NCI-H2029 treated with DMSO at 0.1 percent for 48 hours (cell line): ENCODE measurements at places on chromosomes 5 and 9.

- DNase-seq = no peak
These were observed 31.7 kb downstream of the IL33 start for GRCh38 chr9:6247266-6247665.

DNA sequence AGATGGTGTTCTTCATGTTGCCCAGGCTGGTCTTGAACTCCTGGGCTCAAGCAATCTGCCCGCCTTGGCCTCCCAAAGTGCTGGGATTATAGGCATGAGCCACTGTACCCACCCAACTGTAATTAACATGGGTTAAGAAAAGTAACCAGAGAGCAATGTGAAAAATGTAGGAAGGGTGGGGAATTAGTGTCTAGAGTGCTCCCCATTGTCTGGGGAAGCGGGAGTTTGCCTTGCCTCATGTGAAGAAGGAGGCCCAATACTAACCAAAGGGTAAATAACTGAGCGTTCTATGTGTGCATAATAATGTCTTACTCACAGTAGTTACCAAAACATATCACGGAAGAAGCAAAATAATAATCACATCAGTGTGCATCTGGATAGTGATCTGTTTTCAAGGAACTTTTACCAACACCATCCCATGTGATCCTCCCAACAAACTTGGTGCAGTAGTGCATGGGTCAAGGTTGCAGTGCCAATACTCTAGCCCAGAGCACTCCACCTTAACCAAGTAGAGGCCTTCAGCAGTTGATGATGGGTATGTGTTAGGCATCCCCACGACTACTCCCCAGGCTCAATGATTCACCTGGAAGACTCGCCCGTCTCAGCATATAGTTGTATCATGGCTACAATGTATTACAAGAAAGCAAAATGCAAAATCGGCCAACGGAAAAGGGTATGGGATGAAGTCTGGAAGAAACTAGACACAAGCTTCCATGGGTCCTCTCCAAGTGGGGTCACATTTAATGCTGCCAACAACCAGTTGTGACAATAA is 26.2 kb downstream of the GNAQ start:
- no peak for DNase-seq

GRCh38 chr9:93041108-93041802 is 17.2 kb upstream of the SUSD3 start:
- DNase-seq = no peak

- DNase-seq = no peak
These were observed 453 bp downstream of the CPEB4 start for GRCh38 chr5:173888473-173889131.

DNA sequence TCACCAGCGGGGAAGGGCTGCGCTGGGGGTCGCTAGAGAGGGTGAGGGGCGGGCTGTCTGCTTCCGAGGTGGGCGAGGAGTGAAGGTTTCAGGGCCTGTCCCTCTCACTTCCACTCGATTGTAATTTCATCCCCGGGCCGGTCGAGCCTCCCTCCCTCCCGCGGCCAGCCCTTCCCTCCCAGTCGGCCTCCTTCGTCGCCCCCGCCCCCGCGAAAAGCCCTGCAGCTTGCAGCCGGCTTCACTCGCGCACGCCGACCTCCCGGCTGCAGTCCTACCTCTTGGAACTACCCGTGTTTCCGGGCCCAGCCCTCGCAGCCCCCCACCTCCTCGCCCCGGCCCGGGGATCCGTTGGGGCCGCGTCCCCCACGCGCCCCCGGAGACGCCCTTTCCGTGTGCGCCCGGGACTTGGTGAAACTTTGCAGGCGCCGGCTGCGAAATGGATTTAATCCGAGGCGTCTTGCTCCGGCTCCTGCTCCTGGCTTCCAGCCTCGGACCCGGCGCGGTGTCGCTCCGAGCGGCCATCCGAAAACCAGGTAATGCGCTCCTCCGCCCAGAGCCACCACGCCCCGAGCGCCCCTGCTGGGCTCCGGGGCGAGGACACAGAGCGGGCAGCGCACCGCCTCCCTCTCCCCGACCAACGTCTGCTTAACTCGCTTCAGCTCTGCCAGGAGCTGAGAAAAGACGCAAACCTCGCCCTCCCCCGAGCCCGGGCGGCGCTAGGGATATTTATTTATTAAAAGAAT is at the start of gene EGFLAM:
Gene EGFLAM (plus strand): TSS at position 241 of the 743 bp plus-strand sequence. CDS start 196 bp downstream, at position 437.
- no peak for DNase-seq

DNA sequence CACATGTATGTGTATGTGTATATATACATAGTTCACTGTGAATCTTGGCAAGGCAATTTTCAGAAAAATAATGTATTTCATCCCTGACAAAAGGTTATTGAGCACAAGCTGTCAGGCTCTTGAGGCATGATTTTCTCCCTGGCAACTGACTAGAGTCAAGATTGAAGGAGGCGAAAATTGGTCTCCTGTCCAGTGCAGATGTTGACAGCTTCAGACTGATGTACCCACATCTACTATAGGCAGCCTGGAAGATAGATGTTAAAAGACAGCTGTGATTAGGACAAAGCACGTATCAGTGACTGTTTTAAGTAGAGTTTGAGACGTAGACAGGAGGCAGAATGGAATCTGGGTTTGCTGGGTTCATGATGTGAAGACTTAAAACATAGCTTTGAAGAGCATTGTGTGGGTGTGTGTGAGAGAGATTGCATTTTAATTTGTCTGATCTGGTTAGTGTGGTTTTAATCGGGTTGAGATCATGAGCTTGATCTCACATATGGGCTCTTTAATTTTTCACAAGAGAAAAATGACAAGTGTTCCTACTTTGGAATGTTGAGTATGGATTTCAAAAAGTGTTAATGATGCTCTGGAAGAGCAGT is 39.1 kb downstream of the CTNNA1 start:
- no peak for DNase-seq

- no peak for DNase-seq
These were observed 44.6 kb upstream of the ELL2 start for GRCh38 chr5:96006291-96006690.

DNA sequence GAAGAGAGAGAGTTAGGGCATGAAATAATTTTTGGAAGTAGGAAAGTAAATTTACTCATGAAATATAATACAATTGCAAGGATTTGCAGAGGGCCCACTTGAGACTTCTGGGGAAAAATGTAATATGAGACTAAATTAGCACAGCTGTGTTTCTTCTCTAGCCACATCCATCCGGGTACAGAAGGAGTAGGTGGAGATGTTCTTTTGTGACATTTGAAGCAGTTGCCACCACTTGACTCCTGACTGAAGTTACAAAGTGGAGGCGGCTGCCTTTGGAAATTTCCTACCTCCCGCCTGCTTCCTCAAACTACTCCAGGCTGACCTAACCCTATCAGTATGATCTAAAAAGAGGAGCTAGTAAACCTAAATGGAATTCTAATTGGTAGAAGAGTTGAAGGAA is 58.1 kb upstream of the SHISAL2B start:
- peak; percentile 71 for DNase-seq

GRCh38 chr9:1743121-1743960 is 271.8 kb upstream of the SMARCA2 start:
- DNase-seq = no peak

- DNase-seq = no peak
These were observed 661.0 kb downstream of the KCTD16 start for GRCh38 chr5:144831650-144832049.

DNA sequence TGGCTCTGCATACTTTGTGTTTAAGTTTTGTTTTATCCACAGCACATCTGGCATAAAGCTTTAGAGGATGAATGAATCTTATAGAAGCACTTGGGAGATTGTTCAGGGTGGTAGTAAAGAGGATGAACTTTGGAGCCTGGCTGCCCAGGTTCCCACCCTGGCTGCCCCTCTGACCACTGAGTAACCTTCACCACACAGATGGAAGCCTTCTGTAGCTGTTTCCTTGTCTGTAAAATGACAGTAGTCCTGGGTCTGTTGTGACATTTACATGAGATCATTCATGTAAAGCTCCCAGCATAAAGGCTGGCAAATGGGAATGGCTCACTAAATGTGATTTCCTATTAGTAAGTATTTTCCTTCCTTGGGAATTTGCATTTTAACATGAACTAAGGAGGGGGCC is 85.7 kb upstream of the FAM169A start:
- DNase-seq = no peak

DNA sequence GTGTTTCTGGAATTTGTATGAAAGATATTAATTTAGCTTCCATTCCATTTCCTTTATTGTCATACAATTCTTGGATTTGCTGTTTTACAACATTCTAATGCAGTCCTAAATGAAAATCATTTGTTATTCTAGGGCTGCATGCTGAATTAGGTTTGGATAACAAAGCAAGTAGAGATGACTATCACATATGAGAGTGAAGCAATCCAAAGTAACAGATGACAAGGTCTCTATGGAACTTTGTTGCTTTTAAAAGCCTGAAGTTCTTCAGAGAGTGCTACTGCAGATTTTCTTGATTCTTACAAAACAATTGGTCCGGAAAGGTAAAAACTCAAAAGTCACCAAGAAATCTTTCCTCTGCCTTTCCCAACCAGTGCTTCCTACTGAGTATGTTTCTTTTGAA is 56.9 kb upstream of the VCAN start:
- DNase-seq = no peak

DNA sequence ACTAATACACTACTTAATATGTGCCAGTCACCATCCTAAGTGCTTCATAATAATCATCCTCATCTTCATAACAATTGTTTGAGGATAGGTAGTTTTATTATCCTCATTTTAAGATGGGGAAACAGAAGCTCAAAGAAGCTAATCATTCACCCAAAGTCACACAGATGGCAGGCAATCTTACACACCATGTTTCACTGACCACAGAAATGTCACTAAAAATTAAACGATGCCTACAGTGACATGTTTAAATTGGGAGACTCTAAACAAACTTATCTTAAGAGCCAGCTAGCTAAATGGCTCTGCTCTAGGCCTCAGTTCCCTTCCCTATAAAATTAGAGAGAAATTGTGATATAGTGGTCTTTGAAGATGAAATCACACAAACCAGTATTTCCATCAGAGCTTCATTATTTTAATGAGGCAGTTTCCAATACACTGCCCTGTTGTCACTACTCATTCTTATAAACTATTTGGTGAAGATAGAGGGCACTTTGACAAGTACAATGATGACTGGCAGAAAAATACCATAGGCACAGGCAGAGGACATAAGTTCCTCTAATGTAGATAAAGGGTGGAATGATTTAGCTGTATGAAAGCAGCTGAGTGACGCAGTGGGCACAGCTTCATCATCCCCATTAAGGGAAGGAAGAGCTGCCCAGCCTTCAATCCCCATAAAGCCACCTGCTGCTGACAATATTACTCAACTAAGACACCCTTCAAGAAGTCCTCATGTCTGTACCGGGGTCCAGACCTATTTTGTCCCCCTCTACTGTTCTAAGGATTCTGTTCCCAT is 224.1 kb downstream of the ACTL7B start:
- no peak for DNase-seq

DNA sequence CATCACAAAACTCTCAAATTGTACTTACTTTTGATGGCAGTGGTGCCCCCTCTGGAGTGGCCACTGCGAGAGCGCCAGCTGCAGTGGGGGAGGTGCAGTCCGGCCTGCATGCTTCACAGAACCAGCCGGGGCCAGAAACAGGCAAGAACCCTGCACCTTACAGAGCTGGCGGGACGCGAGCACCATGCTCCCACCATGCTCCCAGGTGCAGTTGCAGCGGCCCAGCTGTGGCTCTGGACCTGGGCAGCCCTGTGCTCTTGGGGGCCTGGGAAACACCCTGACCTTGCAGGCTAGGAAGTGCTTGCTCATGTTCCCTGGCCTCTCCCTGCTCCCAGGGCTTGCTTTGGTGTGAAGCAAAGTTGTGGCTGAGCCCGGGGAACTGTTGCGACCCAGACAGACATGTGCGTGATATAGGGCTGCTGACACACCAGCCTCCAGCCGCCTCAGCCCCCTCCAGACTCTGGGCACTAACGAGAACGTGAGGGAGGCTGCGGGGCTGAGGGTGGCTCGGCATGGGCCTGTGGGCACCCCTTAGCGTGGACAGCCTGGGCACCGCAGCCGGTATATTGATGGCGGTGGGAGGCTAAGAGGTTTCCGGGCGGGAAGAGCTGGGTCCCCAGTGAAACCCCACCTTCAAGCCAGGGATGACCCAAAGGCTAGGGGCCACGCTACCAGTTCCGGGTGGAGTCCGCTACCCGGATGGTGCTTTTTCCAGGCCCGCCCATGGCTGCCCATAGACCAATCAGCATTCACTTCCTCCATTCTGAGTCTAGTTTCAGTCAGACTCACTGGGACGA is 1809.9 kb upstream of the ACO1 start:
- DNase-seq = peak; percentile 41

- DNase-seq = no peak
These were observed 46.8 kb downstream of the SLC1A3 start for GRCh38 chr5:36653044-36653705.

DNA sequence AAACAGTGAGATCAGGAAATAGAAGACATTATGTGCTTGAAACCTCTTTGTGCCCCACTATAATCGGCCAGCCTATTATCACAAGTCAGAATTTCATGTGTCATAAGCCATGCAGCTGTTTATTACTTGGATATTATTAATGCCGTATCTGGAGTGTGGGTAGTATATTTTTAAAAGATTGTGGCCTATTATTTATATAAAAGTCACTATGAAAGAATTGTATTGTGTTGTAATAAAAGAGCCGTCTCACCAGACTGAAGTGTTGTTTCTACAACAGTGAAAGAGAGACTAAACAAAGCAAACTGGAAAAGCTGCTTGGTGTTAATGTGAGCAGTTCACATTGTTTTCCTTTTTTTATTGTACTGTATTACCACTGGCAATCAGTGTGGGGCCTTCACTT is 449.1 kb downstream of the PSAT1 start:
- DNase-seq = peak; percentile 19

- no peak for DNase-seq
These were observed 84.7 kb downstream of the ST8SIA4 start for GRCh38 chr5:100818340-100818739.

DNA sequence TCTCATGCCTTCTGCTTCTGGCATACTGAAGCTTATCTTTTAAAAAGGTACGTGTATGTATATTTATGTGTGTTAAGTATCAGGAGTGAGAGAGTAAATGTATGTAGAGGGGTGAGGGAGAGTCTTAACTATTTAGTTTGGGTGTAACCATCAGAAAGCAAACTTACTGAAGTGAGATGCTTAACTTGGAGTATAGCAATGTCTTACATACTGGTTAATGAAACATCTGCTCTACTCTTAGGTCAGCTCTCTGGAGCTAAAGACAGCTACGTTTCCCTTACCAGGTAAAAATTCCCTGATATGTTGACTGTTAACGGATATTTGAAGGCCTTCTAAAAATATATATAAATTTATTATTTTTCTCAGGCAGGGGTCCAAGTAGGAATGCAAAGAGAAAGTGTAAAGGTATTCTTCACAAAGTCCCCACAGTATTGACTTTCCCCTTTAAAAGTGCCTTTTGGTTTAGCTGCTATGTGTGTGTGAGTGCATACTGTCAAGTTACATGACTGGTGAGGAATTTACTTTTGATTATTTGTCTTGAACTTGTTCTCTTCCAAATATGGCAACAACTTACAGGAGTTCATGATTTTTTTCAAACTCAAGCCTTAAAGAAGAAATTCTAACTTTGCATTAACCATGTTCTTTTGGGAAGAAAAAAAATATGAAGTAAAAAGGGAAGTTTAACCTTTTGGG is 12.3 kb upstream of the C5orf24 start:
- DNase-seq = no peak

- no peak for DNase-seq
These were observed 692.9 kb upstream of the EDIL3 start for GRCh38 chr5:85077581-85077980.
